ENCODE measurements at places on chromosomes 12 and 14.

DNA sequence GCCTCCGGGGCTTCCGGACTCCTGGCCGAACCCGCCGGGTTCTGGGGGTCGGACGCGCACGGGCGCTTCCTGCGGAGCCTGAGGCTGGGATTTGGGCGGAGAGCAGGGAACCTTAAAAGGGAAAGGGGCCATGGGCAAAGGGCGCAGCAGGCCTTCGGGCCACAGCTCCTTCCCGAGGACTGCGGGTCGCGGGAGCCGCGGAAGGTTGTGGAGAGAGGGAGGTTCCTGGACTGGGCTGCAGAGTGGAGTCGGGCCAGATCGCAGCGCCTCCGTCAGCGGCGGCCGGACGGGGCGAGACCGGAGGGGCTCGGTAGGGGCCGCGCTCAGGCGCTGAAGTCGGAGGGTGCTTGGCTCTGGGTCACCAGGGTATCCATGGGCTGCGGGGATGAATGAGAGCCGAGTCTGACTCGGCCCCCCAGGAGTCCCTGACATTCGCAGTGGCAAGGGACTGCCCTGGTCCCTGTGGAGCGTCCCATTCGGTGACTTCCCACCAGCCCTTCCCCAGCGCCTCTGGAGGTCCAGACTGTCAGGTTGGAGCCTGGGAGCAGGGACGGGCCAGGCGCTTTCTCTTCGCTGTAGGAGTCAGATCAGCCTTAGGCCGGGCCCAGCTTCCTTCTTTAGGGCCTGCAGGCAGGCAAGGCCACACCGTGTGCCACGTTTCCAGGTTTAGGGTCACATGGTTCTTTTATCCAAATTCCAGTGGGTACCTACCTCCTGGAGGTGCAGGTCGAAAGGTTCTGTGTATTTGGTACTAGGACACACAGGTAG, 938 bp upstream of the SLC25A29 start:
- DNase-seq, result peak; percentile 72

DNA sequence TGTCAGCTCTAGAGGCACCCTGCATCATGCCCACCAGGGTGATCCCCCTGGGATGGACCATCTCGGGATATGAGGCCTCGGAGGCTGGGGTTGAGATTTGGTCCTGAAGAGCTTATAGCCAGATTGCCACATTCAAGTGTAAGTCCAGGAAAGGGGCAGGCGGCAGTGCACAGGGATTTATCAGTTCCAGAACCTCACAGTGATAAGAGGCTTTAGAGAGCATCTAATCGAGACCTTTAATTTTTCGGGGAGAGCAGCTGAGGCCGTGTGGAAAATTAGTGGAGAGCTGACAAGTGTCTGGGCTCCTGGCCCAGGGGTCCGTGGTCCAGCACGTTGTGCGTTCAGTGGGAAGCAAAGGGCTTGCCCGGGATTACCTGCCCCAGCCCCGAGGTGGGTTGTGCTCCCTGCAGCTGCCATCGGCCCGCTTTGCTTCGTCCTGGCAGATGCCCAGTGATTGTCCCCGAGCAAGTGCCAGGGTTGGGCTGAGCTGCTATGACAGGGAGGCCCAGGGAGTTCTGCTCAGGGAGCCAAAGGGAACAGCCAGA, 52.1 kb downstream of the C14orf132 start:
- no peak for DNase-seq

DNA sequence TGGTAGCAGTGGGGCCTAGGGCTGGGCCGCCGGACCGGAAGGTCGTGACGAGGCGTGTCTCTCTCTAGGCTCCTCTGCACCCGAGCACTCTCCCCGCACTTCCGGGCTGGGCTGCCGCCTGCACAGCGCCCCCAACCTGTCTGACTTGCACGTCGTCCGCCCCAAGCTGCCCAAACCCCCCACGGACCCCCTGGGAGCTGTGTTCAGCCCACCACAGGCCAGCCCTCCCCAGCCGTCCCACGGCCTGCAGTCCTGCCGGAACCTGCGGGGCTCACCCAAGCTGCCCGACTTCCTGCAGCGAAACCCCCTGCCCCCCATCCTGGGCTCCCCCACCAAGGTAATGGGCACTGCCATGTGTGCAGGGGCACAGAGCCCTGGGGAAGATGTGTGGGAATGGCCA, 13.3 kb upstream of the PUS1 start:
- DNase-seq, result peak; percentile 50

DNA sequence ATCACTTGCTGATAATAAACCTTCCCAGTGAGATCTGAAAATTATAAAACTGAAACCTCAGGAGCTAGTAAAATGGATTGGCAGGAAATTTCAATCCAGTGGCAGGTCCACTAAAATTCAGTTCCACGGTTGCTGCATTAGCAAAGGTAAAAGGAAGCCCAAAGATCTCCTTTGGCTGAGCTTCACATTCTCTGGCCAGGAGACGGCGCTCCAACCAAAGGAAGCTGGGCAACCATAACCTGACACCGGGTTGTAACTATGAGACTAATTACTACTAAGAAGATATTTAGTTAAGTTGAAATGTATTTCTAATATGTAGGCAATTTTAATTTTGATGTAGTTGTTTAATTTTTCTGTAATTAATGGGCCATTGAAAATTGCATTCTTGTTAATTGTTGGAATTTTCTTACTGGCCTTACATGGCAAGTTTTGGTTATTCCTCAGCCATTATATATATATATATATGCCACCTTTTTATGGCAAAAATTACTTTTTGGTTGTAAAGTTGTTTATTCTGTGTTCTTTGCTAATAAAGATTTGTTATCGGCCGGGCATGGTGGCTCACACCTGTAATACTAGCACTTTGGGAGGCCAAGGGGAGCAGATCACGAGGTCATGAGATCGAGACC, 17.0 kb downstream of the OR8S1 start:
- peak; percentile 73 for DNase-seq

DNA sequence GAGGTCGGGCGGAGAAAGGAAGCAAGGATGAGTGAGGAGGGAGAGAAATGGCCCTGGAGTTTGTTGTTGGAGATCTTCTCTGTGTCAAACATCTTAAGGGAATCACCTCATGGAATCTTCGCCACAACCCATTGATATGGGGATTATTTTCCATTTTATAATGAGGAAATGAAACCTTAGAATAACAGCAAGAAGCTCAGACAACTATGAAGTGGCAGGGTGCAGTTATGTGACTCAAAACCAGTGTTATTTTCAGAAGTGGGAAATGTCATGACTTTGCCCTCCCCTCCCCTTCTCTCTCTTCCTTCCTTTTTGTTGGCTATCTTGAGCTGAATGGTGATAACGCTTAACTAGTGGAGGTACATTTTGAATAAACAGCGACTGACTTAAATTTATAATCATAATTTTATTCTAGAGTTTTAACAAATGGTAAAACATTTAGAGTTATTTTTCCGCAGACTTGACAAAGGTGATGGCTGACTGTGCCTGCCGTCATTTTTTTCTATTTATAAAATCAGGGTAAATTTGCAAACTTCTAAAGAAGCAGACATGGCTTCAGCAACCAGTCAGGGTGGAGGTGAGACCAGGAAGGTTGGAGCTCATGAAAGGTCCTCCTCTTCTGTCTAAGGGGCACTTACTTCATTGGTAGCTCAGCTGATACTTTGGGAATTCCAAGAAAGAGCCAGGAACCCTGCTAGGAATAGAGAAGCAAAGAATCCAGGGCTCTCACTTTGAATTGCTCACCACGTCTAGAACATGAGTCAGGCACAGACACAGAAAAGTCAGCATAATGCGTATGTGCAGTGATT, 232.4 kb downstream of the RGS6 start:
- DNase-seq, result no peak

DNA sequence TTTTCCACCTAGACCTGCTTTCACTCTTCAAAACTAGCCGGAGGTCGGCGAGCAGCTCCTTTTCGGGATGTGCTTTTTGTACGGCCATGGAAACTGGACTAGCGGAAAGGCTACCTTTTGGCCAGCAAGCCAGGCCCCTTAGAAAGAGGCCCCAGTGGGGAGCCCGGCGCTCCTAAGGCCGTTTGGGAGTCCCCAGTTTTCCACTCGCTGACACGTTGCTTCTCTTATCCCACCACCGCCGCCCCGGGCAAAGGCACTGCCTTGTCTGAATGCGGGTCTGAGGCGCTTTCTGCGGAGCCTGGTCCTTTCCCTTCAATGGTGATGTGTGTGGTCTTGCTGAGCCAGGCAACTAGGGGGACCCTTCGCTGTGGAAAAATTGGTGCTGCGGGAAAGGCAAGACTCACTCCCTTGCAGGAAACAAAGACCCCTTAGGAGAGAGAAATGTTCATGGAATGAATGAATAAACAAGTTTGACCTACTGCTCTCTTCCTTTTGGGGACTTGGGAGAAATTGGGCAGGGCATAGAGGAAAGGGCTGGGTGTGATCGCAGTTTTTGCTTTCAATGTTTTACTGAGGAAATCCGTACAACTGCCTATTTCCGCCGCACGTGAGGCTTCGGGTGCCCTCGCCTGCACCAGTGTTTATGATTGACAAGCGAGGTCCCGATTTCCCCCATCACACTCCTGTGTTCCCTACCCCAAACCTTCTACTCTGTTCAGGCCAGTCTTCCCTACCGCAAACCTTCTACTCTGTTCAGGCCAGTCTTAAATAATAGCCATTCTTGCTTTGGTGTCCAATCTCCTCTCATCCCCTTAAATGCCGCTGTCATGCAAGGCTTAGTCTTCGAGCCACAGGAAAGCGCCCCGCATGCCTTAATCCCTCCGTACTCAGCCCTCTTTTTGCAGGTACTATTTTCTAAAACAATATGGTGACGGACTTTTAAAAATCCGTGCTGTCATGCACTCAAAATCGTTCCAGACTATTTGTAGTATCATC, 1.0 kb upstream of the SLC38A2 start:
- DNase-seq, result peak; percentile 91

DNA sequence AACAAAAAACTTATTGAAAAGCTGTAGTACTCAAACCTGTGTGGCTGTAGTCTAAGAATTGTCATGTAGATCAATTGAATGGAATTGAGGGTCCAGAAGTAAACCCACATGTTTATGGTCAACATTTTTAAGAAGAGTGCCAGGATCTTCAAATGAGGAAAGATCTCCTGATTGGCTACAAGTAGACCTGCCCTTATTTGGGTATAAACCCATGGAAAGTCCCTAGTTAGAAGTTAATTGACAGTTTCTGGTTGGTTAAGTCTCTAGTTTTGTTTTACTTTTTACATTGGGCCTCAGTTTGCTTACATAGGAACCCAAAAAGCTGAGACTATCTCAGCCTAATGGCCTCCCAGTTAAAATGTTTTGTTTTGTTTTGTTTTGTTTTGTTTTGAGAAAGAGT, 91.9 kb upstream of the RESF1 start:
- peak; percentile 6 for DNase-seq

- DNase-seq, result no peak
Measured at GRCh38 chr12:113889076-113889475, 77.0 kb downstream of the RBM19 start.

DNA sequence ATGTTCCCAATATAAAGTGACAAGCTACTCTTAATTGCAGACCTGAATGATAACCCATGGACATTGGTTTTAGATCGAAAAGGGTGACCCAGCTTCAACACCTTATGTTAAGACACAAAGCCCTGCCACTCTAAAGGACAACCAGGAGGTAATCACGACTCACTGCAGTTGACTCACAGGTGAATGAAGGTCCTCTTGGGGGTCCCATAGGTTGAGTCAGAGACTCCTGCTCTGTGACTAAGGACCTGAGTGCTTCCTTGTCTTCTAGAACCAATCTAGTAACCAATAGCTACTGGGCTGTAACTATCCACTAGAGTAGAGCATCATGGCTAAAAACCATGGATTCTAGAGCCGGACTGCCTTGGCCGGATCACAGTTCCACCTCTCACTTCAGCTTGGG, 73.8 kb downstream of the KCNK10 start:
- no peak for DNase-seq

- no peak for DNase-seq
Measured at GRCh38 chr12:26845984-26846383, 13.0 kb upstream of the ITPR2 start.

DNA sequence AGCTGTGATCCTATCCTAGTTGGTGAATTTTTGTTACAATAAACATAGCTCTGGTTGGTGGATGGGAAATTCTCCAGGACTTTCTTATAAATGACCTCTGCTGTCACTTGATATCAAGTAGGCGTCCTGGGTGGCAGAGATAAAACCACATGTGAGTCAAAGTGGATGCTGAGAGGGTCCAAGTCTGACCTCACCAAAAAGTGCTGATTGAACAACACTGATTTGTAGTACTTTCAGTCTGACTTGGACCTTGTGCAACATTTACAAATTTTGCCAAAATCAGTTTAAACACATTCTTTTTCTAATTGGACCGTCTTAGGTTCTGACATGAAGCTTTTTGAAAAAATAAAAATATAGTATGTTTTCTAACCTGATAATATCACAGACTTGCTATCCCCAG, 585.6 kb downstream of the GALC start:
- no peak for DNase-seq

- peak; percentile 98 for DNase-seq
Measured at GRCh38 chr12:103801709-103802585, 39.1 kb downstream of the NT5DC3 start.

GRCh38 chr12:46388427-46389021, 16.0 kb upstream of the SLC38A2 start:
- DNase-seq, result no peak

GRCh38 chr12:86735072-86735471, 478.9 kb upstream of the MGAT4C start:
- no peak for DNase-seq

DNA sequence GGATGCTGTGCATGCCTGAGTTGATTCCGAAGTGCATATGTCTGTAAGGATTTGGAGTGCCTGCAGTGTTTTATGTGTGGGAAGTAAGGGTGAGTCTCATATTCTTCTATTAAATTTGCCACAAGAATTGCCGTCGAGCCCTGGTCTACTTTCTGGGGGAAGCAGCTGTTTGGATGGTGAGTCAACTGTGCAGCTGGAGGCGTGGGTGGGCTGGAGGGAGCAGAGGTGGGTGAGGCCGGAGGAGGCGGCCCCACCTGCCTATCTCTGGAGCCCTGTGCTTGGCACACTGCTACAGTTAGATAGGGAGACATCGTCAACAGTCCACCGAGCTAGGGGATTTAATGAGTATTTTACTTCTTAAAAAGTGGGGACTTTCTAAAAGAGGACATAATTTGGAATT, 9.7 kb downstream of the GLRX5 start:
- DNase-seq, result no peak

DNA sequence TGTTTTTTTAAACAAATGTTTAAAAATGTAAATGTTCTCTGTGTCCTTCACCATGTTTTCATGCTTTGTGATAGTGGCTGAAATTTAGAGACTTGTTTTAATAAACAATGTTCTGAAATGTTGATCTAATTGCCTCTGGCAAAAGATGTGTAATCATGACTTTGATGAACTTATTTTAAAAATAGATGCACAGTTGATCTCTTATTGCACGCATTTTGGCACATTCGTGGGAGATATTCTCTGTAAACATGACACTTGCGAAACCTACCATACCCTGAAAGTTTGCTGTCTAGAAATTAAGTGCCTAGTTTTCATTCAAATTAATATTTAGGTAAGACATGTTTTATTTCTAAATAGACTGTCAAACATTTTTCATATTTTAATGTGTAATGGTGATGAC, 119.7 kb upstream of the DNM1L start:
- no peak for DNase-seq

- DNase-seq, result no peak
Measured at GRCh38 chr14:77231721-77232120, 39.3 kb downstream of the NGB start.

DNA sequence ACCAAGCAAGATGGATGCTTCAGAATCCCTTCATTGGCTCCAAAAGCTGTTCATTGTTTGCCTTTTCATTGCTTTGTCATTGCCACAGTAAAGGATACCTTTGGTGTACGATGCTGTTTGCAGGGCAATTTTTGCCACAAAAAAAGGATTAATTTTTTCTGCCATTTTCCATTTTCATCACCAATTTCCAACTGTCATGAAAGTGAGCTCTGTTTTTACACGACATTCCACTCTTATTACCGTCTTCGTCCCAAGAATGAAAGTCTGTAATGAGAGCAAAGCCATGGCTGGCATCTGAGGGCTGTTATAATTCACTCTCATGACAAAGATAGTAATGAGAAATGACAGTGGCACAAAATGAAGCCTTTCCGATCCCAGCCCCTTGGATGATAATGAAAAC, 272.7 kb upstream of the DCN start:
- no peak for DNase-seq
